HL-60 (cell line): ENCODE measurements at places on chromosomes 2 and 18.

- DNase-seq: no peak
These were observed 30.6 kb downstream of the CACNB4 start for GRCh38 chr2:152068226-152068625.

GRCh38 chr2:174002679-174003078, 37.5 kb upstream of the SP3 start:
- DNase-seq: no peak

DNA sequence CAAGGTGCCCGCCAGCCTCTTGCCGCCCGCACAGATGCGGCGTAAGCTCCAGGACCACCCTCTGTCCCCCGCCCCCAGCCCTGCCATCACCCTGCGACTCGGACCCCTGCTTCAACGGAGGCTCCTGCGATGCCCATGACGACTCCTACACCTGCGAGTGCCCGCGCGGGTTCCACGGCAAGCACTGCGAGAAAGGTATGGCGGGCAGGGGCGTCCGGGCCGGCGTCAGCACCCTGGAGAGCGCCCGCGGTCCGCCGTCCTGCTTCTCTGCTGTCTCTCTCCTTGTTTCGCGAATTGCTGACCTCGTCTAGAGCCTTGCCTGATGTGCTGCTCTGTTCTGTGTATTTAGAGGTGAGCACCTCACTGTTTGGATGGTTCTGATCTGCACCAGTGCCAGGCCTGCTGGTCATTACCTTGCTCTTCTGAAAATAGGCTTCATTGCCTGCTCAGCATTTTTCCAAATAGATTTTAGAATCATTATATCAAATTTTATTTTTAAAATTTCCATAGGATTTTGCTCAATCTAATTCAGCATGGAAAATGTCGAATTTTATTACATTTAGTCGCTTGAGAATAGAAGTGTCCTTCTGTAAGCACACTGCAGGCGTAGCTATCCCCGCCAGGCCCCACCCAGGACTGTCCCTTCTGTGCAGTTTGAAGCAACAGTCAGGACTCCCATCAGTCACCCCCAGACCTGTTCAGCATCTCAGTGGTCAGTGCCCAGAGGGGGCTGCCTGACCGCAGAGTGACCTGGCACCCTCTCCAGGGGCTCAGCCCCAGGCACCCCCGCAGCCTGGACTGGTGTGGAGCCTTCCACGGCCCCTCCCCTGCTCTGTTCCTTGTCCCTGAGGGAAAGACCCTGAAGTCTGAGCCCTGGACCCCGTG, 51.6 kb downstream of the SNED1 start:
- no peak for DNase-seq

GRCh38 chr2:156321243-156321904, 11.1 kb downstream of the NR4A2 start:
- no peak for DNase-seq

GRCh38 chr18:55763805-55764204, 175.8 kb upstream of the TCF4 start:
- no peak for DNase-seq

DNA sequence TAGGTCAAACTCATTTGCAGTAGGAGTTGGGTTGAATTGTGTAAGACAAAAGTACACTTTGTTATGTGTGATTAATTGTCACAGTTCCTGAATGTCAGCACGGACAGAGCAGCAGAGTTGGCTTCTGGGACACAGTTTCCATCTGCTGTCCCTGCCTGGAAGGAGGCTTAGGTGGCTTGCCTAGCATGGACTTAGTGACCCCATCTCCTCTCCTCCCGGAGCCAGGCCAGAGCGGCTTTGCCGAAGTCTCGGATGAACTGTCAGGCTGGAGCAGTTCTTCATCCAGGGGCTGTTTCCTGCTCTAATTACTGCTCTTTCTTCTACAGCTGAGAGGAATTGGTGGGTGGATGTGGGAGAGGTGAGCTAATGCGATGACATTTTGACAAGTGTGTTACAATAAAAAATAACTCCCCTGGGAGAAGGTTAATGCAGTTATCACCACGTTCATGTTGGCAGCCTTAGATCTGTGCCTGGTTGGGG, 102.0 kb downstream of the SH3RF3 start:
- DNase-seq: no peak

GRCh38 chr2:99338029-99338585, 918 bp downstream of the EIF5B start:
- DNase-seq: peak; percentile 13

DNA sequence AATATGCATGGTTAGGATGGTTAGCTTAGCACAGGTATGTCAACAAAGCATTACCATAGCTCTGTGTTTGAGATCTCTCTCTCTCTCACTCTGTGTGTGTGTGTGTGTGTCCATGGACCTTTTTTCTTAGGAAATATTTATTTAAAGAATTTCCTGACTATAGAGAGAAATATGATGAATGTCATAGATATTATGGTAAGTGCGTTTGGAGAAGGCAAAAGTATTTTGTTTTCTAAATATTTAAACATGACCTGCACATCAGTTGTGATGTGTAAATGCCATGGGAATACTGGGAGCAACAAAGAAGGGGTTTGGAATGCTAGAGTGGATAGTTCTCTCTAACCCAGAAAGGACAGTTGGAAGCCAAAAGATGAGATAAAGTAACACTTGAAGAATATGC, 3.9 kb upstream of the TMEM178A start:
- DNase-seq: no peak

- no peak for DNase-seq
These were observed 126.9 kb downstream of the RPIA start for GRCh38 chr2:88818381-88818780.

DNA sequence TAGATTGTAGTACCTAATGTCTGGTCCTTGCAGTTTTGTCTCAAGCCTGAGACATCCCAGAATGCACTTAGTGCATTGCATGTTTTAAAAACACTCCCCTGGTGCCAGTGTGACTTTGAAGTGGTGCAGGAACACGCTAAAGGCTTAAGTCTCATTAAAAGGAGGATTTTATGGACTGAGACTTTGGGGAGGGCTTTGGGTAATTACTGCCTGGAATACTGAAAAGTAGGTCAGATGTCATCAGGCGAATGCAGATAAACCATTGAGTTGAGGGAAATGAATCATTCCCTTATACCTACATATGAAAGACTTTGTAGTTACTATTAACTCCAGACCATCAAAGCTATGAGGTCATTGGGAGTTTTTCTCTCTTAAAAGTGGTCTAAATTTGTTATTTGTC, 3.0 kb upstream of the OSBPL1A start:
- no peak for DNase-seq

DNA sequence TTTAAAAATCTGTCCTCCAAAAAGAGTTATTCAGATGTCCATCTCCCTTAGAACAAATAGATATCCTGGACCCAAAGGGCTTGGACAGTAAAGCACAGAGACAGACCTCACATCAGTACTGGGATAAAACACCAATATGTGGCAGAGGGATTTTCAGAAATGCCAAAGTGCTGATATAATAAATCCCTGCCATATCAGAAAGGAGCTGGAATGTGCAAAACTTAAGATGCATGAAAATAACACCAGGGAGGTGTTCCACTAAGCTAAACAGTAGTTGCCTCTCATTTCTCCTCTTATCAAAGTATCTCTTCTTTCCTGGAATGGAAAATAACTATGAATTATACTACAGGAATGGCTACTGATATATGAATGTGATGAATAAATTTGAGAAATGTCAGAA, 13.2 kb downstream of the USP40 start:
- DNase-seq: no peak

DNA sequence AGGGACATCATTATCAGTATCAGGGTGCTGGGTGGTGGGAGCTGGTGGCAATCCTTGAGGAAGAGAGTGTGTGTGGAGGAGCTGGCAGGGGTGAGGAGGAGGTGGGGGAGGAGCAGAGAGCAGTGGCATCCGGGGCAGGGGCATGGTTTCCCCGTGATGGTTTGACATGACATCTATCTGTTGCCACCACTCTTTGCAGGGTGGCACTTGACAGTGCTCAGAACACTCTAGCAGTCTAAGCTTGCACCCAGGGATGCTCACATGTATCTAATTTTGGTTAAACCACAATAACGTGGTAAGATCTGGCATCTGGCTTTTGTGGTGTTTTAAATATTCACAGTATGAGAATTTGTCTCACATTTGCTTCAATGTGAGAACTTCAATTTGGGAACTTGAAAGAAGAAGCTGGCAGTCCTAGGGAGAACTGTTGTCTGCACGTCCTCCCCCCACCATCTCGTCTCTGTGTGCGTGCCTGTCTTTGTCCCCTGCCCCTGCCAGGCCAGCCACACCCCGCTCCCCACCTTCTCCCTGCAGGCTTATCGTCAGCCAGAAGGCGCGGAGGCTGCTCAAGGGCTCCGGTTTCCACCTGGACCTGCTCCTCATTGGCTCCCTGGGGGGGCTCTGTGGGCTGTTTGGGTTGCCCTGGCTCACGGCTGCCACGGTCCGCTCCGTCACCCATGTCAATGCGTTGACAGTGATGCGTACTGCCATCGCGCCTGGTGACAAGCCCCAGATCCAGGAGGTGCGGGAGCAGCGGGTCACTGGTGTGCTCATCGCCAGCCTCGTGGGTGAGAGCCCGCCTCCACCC, 11.7 kb downstream of the SLC4A3 start:
- peak; percentile 48 for DNase-seq

DNA sequence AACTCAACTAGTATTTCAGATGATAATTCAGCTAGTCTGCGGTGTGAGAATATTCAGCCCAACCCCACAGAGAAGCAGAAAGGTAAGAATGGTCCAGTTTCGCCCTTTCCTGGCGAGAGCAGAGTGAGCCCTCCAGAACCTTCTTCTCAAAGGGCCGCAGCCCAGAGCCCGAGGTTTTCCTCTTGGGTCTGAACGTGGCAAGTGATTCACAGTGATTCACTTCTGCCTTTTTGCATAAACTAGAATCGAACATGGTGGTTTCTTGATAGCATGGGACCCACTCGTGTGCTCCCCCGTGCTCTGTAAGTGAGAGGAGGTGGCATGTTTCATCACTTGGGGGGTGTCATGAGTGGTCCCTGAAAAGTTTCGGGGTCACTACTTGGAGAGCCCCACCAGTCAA, 24.2 kb downstream of the TRAF3IP1 start:
- DNase-seq: no peak

DNA sequence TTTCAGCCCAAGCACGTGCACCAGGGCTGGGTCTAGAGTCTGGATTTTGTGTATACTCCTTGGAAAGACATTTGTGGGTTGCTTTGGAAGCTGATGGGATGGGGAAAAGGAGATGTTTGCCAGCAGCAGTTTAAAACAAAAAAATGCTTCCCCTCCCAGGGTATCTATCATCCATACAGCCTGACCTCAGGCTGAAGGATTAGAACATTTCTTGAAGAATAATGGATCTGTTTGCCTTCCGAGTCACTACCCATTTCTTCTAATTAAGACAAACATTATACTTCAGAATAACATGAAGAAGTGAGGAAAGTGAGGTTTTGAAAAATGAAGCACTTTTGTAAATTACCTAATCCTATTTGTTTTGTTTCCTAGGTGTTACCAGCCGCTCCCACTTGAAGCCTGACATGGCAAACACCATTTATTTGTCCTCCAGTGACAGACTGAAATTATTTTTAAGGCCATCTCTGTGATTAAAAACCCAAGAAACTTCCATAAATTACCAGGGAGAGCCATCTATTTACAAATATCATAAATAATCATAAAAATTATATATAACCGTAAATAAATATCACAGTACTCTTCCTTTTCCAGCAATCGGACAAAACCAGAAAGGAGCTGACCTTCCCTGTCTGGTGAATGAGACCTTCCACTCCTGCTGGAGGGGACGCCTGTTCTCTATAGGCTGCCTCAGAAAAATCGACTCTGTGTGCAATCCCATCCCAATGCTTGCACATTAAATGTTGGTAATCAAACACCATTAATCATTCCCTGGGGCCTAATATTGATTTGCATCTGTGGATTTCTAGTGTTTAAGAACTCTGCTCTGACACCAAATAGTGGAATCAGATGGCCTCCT, 106.8 kb downstream of the C1D start:
- no peak for DNase-seq

DNA sequence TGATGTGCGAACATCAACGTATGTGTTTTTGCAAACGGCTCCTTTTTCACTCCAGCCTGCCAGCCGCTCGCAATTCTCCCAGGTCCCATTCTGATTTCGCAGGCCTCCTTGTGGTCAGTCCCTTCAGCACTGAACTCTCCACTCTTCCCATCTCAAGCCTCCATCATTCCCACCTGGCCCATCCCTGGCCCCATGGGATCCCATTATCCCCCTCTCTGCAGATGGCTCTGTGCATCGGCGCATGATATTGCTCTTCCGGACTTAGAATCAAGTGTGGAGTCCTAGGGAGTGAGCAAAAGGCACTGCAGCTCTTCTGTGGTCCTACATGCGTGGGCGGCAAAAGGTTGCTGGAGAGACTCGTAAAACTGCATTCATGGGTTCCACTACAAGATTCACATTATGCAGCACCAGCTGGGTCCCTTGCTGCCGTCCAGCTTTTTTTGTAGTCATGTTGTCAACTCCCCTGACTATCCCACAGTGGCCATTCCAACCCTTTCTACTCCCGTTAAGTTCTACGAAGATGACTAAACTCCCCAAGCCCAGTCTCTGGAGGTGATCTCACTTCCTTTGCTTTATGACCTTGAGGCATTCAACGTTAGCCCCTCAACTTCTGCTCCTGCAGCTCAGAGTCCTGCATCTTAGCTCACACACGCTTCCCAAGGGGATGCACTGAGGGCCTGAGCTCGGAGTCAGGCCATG, 125.3 kb upstream of the NRP2 start:
- DNase-seq: no peak

GRCh38 chr18:34544930-34545329, 165.2 kb upstream of the DTNA start:
- no peak for DNase-seq

DNA sequence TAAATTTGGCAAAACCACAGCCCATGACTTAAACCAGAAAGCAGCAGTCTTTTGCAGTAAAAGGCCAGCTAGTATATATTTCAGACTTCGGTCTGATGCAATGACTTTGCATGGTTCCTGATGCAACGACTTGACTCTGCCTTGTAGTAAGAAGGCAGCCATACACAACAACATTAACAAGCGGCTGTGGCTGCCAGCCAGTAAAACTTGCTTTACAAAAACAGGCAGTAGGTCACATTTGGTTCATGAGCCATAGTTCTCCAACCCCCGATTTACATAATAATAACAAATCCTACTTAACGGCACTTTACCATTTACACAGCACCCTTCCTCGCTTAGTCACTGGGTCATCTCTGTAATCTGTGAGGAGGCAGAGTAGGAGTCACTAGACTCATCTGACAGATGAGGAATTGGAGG, 410.3 kb downstream of the LRATD1 start:
- peak; percentile 79 for DNase-seq

GRCh38 chr2:152359573-152360363, 24.8 kb downstream of the FMNL2 start:
- no peak for DNase-seq

DNA sequence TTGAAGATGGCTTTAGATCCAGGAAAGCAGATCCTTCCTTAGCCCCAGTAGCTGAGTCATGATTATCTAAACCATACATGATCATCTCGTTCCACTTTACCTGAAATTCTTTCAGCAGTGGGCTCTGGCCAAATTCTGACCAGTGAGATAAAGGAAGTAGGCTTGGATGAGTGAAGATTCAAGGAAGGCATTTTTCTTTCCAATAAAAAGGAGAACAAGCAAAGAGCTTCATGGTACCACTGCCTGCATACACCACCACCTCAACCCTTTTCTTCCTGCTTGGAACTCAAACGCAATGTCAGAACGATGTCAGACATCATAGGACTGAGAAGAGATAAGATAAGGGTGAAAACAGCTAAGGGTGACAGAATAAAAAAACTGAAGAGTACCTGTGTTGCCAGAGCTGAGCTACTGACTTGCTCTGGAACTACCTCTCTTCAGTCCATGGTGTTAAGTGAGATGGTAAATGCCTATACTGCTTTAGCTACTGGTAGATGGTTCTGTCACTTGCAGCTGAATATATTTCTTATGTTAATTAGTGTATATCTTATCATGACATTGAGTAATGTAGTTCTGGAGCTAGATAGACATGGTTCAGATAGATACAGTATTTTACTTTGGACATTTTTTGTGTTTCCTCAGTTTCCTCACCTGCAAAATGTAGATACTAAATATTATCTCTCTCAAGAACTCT, 58.7 kb upstream of the ACVR1 start:
- no peak for DNase-seq
